ENCODE measurements at places on chromosomes 7 and 10.

DNA sequence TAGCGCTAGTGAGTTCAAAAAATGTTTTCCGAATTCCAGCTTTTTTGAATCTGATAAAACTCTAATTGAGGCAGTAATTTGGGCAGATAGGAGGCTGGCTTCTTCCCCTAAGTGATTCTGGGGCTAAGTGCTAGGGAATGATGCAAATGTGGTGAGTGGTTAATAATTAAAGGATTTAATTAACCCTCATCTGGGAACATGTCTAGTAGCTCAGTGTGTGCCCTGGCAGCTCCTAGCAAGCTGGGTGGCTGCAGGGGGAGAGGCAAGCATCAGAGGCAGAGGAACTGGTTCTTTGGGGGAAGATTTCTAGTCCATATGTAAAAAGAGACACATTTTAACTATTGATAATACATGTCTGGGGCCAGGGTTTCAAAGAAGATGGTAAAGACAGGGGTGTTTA, 354.5 kb downstream of the WDR11 start:
- no peak for DNase-seq

GRCh38 chr7:150948791-150949251, 29.3 kb downstream of the KCNH2 start:
- no peak for DNase-seq

DNA sequence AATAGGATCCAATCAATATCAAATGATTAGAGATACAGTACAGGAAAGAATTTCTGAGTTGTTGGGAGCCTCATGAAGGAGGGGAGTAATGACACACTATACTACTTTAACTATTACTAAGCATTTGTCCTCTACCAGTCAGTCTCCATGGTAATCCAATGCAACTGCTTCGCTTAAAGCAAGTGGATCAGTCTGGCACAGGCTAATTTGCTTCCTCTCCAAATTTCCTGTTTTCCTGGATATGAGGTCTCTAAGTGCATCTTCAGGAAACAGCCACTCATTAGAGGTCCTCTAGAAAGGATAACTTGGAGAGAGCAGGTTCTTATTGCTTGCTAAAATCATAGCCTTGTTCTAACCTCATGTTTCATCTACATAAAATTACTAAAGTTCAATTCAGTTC, 8.4 kb upstream of the SEPTIN7 start:
- no peak for DNase-seq

- DNase-seq, result no peak
Observed at GRCh38 chr7:124764847-124765400, 668 bp downstream of the GPR37 start.

- DNase-seq, result no peak
Observed at GRCh38 chr10:78494179-78494578, 460.5 kb downstream of the RPS24 start.

- no peak for DNase-seq
Observed at GRCh38 chr10:32548208-32548607, 102.3 kb downstream of the CCDC7 start.

- no peak for DNase-seq
Observed at GRCh38 chr7:74149603-74150002, 24.6 kb upstream of the EIF4H start.

GRCh38 chr7:94050046-94050445, 45.9 kb upstream of the BET1 start:
- DNase-seq, result no peak

DNA sequence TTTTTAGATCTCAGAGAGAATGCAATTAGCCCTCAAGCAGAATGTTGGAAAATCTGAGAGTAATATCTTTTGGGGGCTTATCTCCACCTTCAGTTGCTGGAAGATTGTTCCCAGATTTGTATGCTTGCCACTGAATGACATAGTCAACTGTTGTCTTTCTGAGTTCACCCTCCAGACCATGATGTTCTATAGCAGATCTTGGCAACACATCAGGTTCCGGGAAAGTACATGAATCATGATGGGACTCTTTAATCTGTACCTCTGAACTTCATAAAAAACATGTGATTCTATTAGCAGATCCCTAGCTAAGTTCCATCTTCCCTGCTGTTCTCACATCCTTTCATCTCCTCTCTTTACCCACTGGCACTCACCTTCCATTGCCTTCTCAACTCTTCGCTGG, 68.9 kb downstream of the PLCE1 start:
- no peak for DNase-seq

DNA sequence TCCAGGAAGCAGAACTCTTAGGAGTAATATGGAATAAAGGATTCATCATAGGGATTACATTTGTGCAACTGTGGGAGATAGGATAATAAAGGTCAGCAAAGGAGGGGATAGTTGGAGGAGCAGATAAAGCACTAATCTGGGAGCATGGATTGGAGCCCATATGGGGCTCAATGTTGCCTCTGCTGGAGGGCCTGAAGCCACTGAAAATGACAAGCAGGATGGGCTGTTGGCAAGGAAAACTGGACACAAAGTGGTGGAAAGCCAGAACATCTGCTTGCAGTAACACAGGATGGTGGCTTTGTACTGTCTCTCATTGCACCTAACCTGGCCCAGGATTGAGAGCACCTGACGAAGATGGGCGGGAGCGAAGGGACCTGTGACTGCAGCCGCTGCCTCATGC, 15.0 kb upstream of the COMMD3 start:
- DNase-seq, result no peak

DNA sequence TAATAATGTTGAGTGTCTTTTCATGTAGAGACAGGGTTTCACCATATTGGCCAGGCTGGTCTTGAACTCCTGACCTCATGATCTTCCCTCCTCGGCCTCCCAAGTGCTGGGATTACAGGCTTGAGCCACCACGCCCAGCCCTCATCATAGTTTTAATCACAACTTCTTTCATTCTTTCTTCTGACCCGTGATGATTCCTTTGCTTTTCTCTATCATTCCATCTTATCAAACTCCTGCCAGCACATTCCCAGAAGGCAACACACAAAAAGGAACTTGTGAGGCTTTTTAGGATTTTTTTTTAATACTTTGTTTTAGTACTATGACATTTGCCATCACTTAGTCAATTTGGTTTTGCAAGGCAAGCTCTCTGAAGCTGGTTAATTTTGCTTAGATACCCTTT, 77.5 kb upstream of the MEOX2 start:
- no peak for DNase-seq

DNA sequence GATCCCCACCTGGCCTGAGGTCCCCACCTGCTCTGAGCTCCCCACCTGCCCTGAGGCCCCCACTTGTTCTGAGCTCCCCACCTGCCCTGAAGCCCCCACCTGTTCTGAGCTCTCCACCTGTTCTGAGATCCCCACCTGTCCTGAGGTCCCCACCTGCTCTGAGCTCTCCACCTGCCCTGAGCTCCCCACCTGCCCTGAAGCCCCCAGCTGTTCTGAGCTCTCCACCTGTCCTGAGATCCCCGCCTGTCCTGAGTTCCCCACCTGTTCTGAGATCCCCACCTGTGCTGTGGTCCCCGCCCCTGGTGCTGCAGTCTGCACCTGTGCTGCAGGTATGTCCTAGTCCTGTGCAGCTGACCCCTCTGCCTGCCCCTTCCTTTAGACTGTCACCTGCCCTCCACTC, 561.6 kb downstream of the TCERG1L start:
- DNase-seq, result no peak

DNA sequence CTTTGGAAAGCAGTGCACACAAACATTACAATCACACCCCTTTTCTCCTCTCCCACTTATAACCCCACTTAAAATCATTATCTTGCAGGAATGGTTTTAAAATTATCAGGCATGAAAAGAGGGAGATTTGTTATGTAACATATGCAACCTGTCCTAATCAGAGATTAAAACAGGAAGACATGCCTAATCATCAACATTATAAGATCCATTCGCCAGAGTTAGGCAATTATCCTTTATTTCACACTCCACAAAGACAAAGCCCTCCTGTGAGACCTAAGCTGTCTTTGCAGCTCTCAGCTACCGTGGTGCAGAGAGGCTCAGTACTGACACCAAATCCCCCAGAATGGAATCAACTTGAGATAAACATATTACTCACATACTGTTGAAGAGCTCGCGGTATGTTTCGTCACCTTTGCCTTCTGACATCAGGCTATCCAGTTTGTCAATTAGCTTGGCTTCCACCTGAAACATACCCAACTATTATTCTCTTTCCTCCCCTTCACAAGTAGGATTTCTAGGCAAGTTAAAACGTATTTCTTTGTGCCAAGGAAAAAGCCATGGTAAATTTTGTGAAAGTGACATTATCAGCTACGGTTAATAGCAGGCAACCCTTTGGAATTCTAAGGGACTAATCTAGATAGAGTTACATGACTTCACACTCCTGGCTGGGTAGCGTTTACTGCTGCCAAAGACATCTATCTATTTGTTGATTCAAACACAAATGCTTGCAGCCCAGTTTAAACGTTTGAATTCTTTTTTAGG, 226.2 kb upstream of the IMMP2L start:
- DNase-seq, result no peak
